SK-MEL-5 (cell line): ENCODE measurements at places on chromosomes 1 and 21.

DNA sequence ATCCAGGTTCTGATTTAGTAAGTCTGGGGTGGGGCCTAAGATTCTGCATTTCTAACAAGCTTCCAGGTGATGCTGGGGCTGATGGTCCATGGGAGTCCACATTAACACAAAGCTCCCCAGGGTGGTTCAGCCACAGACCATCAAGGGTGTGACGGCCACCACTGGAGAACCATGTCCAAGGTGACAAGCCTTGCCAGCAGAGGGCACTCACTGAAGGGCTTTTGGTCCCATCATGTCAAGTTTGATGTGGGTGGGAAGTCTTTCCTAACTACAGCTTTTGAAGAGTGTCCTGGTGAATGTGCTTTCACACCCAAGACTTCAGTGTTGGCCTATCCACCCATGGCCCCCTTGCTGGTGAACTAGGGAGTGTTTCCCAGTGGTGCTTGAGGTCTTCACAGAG, 67.1 kb downstream of the UBE2T start:
- peak; percentile 68 for DNase-seq

DNA sequence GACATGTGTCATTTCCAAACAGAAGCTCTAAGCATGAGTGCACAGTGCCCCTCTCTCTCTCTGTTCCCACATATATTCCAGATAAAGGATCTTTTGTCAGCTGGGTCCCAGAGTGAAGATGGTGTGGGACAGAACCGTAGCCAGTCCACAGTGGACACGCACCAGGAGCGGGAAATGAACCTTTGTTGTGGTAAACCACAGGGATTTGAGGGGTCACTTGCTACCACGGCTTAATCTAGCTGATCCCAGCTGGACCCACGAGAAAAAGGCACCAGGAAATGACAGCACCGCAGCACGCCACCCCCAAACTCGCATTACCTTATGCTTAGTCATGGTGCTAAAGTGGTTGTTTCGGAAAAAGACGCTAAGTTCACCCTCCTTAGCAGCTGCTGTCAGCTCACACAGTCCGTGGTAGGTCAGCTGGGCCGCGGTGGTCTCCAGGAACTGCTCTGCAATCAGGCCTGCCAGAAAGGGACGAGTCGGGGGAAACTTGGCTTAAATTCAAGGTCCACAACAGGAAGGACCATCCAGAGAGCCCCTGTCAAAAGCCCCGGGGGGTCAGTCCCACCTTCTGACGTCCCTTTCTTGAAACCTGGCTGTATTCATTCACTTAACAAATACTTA, 7.5 kb downstream of the MINDY1 start:
- no peak for DNase-seq

DNA sequence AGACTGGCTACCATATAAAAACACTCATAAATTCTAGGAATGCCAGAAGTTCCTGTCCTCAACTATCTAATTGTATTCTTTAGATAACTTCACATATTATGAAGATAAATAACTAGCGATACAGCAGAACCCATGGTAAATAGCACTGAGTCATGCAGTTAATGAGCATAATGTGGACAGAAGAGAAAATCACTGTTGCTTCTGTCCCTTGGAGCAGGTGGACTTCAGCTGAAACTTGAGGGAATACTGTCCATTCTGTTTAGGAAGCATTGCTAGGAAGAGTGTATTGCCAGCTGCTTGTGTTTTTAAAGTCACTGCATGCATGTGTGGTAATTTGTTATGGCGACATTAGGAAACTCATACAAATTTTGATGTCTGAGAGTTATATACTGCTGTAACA, 854.4 kb downstream of the LTN1 start:
- DNase-seq = no peak

- no peak for DNase-seq
Observed at GRCh38 chr1:234519506-234519905, 40.5 kb upstream of the TARBP1 start.

- DNase-seq = no peak
Observed at GRCh38 chr1:202216691-202217090, 23.1 kb downstream of the LGR6 start.

DNA sequence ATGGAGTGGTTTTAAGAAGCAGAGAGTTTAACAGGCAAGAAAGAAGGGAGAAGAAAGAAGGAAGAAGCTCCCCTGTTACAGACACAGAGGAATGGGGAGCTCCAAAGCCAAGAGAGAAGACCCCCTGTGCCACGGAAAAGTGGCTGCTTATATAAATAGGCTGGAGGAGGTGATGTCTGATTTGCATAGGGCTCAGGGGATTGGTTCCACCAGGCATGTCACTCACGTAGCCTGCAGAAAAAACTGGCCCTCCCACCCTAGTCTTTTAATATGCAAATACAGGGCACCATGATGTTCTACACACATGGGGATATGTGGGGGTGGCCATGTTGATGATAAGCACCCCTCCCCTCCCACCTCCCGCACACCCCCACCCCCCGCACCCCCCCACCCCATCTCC, 99.6 kb downstream of the ETS2 start:
- no peak for DNase-seq

- peak; percentile 82 for DNase-seq
Observed at GRCh38 chr1:235513495-235514366, 9.5 kb upstream of the B3GALNT2 start.

- DNase-seq = no peak
Observed at GRCh38 chr1:87091425-87091824, 177.0 kb downstream of the HS2ST1 start.

DNA sequence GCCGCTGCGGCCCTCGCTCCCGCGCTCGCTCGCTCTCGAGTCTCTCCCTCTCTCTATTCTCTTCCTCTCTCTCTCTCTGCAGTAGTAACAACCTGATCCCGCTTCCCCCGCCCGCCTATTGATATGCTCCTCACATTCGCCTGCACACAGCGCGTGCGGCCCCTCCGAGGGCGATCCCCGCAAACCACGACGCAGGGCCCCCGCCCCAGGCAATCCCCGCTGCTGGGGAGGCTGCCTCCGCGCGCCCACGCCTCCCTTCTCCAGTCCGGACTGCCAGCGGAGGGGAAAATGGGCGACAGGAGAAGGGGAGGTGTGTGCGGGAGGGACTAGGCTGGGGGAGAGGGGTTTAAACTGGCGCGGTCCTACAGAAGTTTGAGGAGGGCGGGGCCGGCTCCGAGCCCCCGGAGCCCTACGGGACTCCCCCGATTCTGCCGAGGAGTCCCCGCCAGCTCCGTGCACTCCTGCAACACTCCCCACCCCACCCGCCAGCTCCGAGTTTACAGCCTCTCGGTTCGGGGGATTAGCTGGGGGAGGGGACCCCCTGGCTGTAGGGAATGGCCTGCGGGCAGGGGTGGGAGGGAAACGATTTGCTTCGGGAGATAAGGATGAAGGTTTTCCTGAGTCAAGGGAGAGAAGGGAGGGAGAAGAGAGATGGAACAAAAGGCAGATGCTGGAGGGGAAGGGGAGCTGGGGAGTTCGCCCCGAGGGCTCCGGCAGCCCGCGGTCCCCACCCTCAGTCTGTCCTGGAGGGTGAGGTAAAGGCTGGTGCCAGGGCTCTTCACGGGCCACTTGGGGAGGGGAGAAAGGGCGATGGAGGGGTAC, 66.6 kb downstream of the SYT2 start:
- DNase-seq = no peak

DNA sequence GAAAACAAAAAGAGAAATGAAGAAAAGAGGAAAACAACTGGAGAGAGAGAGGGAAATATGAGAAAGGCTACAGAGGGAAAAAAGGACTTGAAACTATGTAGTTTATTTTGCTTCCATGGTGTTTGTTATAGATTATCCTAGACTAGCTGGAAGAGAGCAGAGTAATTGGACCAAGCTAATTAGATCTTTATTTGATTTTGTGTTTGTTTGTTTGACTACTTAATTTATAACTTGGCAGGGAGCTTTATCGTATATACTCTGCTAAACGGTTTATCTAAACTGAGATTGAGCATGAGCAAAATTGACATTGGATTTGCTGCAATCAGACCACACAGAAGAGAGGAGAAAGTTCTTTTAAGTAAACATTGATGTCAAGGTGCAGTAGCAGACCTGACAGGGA, 443.8 kb upstream of the USP24 start:
- DNase-seq = no peak

- DNase-seq = peak; percentile 68
Observed at GRCh38 chr1:110207831-110208230, 2.3 kb upstream of the KCNC4 start.

DNA sequence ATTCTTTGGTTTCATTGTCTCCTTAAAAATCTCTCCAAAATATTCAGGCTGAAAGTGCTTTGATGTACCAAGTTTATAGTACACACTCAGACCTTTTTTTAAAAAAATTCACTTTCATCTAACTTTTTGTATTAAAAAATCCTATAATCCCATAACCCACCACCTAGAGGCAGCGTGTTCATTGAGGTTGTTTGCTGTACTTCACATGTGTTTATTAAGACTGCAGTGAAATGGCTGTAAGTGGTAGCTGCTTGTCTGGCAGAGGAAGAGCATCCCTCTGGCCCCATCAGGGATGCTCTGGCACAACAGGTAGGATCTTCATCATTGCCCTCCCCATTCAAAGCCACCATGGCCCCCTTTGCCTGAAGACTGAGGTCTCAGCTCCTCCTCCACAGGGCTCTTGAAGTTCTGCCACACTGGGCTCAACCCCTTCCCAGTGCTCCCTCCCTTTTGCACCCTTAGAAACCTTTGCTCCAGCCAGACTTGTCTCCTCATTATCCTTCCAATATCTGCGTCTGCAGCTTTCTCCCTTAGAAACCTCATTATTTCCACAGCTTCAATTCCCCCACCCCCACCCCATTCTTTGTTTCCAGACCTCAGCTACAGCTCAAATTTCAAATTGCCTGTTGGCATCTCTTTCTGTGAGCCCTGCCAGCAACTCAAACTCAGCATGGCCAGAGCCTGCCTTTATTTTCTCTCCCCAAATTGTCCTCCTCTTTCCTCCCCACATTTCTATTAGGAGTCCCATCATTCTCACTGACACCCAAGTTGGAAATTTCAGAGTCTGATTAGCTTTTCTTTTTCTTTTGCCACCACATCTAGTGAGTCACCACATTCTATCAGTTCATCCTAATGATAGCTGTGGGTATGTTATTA, 369.6 kb upstream of the USP24 start:
- DNase-seq = peak; percentile 12

DNA sequence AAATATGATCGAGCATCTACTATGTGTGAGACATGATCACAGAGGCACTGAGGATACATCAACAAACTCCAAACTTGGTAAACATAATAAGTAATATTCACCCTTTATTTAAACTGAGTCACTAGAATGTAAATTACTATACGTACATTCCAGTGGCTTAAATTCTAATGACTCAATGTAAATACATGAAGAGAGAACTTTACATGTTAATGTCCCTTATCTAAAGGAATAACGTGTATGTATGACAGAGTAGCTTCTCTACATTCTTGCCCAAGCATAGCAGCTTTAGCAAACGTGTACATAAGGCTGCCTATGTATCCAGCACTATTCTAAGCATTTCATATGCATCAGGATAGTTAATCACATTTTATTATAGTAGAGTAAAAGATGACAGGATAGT, 111.8 kb upstream of the CYYR1 start:
- no peak for DNase-seq

DNA sequence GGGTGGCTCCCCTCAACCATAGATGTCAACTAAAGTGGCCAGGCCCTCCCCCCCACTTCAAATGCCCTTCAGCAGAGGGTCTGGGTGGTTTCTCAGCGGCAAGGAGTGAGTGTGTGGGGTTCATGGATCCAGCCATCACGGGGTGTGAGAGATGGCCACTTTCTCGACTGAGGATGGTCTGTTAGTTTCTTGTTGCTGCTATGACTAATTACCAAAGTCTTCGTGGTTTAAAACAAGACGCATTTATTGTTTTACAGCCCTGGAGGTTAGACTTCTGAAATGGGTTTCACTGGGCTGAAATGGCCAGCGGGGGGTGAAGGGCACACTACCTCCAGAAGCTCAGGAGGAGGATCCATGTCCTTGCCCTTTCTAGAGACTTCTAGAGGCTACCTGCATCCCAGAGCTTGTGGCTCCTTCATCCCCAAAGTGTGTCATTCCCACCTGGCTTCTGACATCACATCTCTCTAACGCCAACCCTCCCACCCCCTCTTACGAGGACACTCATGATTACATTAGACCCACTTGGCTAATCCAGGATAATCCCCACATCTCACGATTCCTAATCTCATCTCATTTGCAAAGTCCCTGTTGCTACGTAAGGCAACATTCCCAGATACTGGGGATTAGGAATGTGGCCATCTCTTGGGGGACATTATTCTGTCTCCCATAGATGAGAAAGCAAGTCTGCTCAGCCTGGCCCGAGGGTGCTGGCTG, 53.0 kb downstream of the EPHB2 start:
- no peak for DNase-seq

- DNase-seq = peak; percentile 23
Observed at GRCh38 chr1:8422510-8423268, 104.8 kb downstream of the SLC45A1 start.

GRCh38 chr1:174114788-174115448, 44.4 kb upstream of the RABGAP1L start:
- DNase-seq = peak; percentile 92

DNA sequence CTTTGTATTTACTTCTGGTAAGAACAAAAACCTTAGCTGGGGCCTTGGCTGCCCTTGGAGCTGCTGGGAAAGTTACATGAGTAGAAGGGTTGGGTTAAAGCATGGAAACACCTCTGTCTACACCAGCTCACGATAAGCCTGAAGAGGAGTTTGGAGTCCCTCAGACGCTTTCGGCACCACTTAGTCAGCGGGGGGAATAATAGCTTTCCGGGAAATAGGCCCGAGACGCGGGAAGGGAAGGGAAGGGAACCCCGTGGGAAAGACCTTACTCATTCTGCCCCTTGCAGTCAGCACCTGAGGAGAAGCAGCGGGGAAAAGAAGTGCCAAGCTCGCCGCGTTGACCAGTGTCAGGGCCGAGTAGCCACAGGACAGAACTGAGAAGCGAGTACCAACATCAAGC, 66.4 kb upstream of the PDE9A start:
- no peak for DNase-seq

DNA sequence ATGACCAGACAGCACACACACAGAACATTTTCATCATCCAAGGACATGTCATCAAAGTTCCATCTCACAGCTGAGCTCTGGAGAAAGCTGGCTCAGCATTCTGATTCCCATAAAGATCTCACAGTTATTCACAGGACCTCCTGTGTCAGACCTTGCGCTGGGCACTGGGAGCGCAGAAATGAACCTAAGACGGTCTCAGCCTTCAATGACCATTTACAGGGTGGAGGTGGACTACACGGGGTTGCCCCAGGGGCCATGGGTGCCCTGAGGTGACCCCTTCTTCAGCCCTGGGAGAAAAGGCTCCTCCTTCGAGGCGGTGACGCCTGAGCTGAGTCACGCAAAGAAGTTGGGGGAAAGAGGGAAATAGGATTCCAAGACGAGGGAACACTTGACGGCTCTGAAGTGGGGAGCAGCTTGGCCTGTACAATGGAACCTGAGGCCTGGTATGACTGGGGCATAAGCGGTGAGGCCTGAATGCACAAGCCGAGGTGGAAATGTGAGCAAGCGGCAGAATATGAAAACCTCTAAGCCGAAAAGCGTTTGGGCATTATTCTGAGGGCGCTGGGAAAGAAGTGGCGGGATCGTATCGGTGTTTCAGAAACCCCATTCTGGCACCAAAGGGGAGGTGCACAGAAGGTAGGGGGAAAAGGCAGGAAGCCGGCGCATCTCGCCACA, 797 bp downstream of the CC2D1B start:
- peak; percentile 57 for DNase-seq

GRCh38 chr1:222691016-222691415, 21.3 kb downstream of the AIDA start:
- DNase-seq = no peak

- no peak for DNase-seq
Observed at GRCh38 chr1:44640200-44640853, 34.0 kb downstream of the TMEM53 start.
